ENCODE measurements at places on chromosomes 7 and 10.

DNA sequence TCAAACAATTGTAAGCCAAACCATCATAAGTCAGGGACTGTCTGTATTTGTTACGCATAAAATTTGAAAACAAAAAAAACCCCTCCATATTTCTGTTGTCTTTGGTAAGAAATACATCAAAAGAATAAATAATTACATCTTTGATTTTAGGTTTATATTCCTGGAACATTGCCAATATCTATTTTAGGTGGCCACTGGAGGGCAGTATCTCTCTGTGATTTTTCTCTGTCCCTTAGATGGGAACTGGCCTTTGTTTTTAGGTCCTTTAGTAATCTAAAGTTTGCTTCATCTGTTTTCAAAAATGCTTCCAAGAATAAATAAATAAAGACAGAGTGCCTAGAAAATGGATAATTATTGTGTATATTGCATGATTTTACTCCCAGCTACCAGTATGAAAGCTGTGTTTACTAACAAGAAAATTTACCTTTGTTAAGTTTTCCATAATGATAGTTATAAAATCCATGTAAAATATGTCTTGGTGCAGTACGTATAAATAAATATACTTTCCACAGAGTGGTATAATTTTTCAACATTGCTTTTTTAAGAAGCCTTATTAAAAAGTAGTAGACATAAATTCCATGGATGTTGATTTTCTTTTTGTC is 64.2 kb downstream of the PHYHIPL start:
- H3K36me3 ChIP-seq = no peaks in the 10 kb centered on the region
- H3K4me1 ChIP-seq = no peaks in the 10 kb centered on the region
- no peak overlapping the region for H3K27ac ChIP-seq
- no peaks in the 10 kb centered on the region for H3K27me3 ChIP-seq

DNA sequence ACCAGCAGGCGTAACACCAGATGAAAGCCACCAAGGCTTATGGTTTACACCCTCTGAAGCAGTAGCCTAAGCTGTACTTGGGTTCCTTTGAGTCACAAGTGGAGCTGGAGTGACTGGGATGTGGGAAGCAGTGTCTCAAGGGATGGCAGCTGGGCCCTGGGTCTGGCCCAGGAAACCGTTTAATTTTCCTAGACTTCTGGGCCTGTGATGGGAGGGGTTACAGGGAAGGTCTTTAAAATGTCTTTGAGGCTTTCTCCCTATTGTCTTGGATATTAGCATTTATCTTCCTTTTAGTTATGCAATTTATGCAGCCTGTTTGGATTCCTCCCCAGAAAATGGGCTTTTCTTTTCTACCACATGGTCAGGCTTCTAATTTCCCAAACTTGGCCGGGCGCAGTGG is 568.2 kb downstream of the ANKRD7 start:
- no peak overlapping the region for H3K4me3 ChIP-seq
- no peaks in the 10 kb centered on the region for H3K4me1 ChIP-seq
- DNase-seq = no peak
- no peaks in the 10 kb centered on the region for H3K36me3 ChIP-seq

DNA sequence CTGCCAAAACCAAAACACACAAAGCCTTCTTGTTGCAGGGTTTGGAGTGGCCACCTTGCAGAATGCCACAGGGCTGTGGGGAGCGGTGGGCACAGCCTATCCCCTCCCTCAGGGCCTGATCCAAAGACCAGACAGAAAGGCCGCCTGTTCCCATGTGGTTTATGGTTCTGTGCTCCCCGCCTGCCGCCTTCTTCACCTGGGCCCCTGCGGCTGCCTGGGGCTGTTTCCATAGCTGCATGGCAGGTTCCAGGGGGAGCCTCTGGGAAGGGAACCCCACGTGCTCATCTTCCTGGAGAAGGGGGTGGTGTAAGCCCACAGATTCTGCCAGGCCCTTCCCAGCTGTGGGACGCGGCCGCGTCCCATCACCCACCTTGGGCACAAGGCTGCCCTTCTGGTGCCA is 70.7 kb upstream of the EZH2 start:
- no peak for DNase-seq
- no peaks in the 10 kb centered on the region for H3K27me3 ChIP-seq
- no peaks in the 10 kb centered on the region for H3K36me3 ChIP-seq

- no peaks in the 10 kb centered on the region for H3K4me1 ChIP-seq
- no peak overlapping the region for H3K27ac ChIP-seq
- no peaks in the 10 kb centered on the region for H3K27me3 ChIP-seq
- no peak overlapping the region for H3K4me3 ChIP-seq
- H3K36me3 ChIP-seq = peaks cover 3% of the 10 kb centered on the region
Observed at GRCh38 chr7:148723166-148723559, 24.5 kb downstream of the CUL1 start.

- DNase-seq = no peak
- H3K36me3 ChIP-seq = no peaks in the 10 kb centered on the region
- H3K4me3 ChIP-seq = no peak overlapping the region
- no peak overlapping the region for H3K27ac ChIP-seq
Observed at GRCh38 chr10:43200538-43201390, 62.5 kb downstream of the CSGALNACT2 start.

GRCh38 chr10:126459878-126460481 is 71.7 kb upstream of the ADAM12 start:
- peak overlapping the region; percentile 77 for H3K27ac ChIP-seq
- no peak overlapping the region for H3K4me3 ChIP-seq
- H3K27me3 ChIP-seq = no peaks in the 10 kb centered on the region

- no peak overlapping the region for H3K27ac ChIP-seq
- H3K27me3 ChIP-seq = no peaks in the 10 kb centered on the region
Observed at GRCh38 chr7:29158795-29159423, 12.6 kb upstream of the CPVL start.

DNA sequence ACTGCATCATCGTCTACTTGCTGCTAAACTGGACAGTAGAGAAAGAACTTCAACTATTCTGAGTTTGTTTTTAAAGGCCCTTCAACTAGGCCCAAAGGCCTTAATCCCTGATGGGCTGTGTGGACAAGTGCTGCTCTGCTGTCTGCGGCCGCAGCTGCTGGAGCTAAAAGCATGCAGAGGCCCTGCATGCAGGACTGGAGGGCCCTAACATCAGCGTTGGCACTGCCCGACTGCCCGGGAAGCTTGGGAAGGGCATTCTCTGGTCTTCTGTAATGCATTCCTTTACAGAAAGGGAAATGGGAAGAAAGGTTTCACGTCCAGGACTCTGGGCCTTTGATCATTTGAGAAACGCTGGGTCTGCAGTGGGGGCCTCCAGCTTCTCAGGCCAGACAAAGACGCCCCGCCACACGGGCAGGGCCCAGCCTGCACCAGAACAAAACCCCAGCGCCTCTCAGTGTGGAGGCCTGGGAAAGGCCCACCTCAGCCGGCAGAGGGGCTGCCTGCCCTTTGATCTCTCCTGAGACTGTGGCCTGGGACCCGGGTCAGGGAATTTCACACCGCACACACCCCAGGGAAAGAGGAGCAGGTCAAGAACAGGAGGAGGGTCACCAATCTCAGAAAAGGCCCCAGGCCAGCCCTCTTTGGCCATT is 229.3 kb downstream of the DNAJB6 start:
- H3K27ac ChIP-seq = no peak overlapping the region
- DNase-seq = no peak
- H3K36me3 ChIP-seq = no peaks in the 10 kb centered on the region
- H3K4me1 ChIP-seq = no peaks in the 10 kb centered on the region
- no peak overlapping the region for H3K4me3 ChIP-seq
- peaks cover 90% of the 10 kb centered on the region for H3K27me3 ChIP-seq

- no peaks in the 10 kb centered on the region for H3K36me3 ChIP-seq
- no peak for DNase-seq
- no peak overlapping the region for H3K27ac ChIP-seq
- no peak overlapping the region for H3K4me3 ChIP-seq
- H3K27me3 ChIP-seq = no peaks in the 10 kb centered on the region
Observed at GRCh38 chr10:668786-669485, 20.5 kb downstream of the DIP2C start.

GRCh38 chr10:80602881-80603280 is 65.2 kb downstream of the SH2D4B start:
- no peaks in the 10 kb centered on the region for H3K4me1 ChIP-seq
- no peaks in the 10 kb centered on the region for H3K36me3 ChIP-seq
- H3K4me3 ChIP-seq = no peak overlapping the region

GRCh38 chr7:83413831-83414230 is 235.1 kb downstream of the SEMA3E start:
- H3K4me1 ChIP-seq = no peaks in the 10 kb centered on the region
- no peak overlapping the region for H3K27ac ChIP-seq
- H3K27me3 ChIP-seq = no peaks in the 10 kb centered on the region
- DNase-seq = no peak
- no peak overlapping the region for H3K4me3 ChIP-seq

- peaks cover 7% of the 10 kb centered on the region for H3K36me3 ChIP-seq
- DNase-seq = peak; percentile 56
- no peaks in the 10 kb centered on the region for H3K27me3 ChIP-seq
- H3K4me1 ChIP-seq = peaks cover 16% of the 10 kb centered on the region
- H3K4me3 ChIP-seq = no peak overlapping the region
Observed at GRCh38 chr7:92255308-92255707, 9.5 kb downstream of the ANKIB1 start.

- H3K27me3 ChIP-seq = no peaks in the 10 kb centered on the region
- H3K4me1 ChIP-seq = no peaks in the 10 kb centered on the region
- no peaks in the 10 kb centered on the region for H3K36me3 ChIP-seq
- no peak overlapping the region for H3K4me3 ChIP-seq
- H3K27ac ChIP-seq = no peak overlapping the region
Observed at GRCh38 chr7:17638727-17639126, 301.6 kb downstream of the SNX13 start.

- H3K27ac ChIP-seq = no peak overlapping the region
- no peak for DNase-seq
- no peak overlapping the region for H3K4me3 ChIP-seq
Observed at GRCh38 chr7:87331687-87332252, 13.7 kb upstream of the CROT start.

GRCh38 chr7:40542982-40543741 is 408.4 kb downstream of the SUGCT start:
- H3K36me3 ChIP-seq = no peaks in the 10 kb centered on the region
- no peak overlapping the region for H3K27ac ChIP-seq
- DNase-seq = no peak
- H3K27me3 ChIP-seq = no peaks in the 10 kb centered on the region
- H3K4me3 ChIP-seq = no peak overlapping the region
- no peaks in the 10 kb centered on the region for H3K4me1 ChIP-seq

GRCh38 chr7:73705551-73705920 is 13.9 kb downstream of the STX1A start:
- peaks cover 27% of the 10 kb centered on the region for H3K36me3 ChIP-seq
- DNase-seq = peak; percentile 46
- H3K4me1 ChIP-seq = peaks cover 34% of the 10 kb centered on the region
- H3K27ac ChIP-seq = peak overlapping the region; percentile 85
- H3K4me3 ChIP-seq = no peak overlapping the region
- H3K27me3 ChIP-seq = no peaks in the 10 kb centered on the region

- peak; percentile 14 for DNase-seq
- H3K4me3 ChIP-seq = peak overlapping the region; percentile 84
- peak overlapping the region; percentile 70 for H3K27ac ChIP-seq
- H3K36me3 ChIP-seq = peaks cover 5% of the 10 kb centered on the region
Observed at GRCh38 chr10:70145166-70145665, 1.3 kb downstream of the TYSND1 start.

- no peak overlapping the region for H3K4me3 ChIP-seq
- H3K36me3 ChIP-seq = no peaks in the 10 kb centered on the region
- peaks cover 15% of the 10 kb centered on the region for H3K4me1 ChIP-seq
- DNase-seq = no peak
Observed at GRCh38 chr10:90587561-90587960, 270.3 kb downstream of the HTR7 start.

DNA sequence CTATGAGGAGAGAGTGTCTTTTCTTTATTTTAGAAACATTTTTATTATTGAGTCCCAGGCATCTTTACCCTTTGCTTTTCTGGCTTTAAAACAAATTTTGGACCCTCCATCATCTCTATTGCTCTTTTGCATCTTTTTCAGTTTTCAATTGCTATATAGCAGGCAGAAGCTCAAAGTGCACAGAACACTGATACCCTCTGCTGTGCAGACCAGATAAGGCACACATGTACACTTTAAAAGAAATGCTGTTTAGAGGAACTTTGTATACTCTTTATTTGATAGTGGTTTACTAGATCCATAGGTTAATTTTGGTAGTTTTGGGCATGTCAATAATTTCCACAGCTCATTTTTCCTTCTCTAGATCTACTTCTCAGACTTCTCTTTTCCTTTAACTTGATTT is 324.2 kb downstream of the SH2D4B start:
- no peaks in the 10 kb centered on the region for H3K36me3 ChIP-seq
- H3K27ac ChIP-seq = no peak overlapping the region
- H3K27me3 ChIP-seq = peaks cover 14% of the 10 kb centered on the region
- no peaks in the 10 kb centered on the region for H3K4me1 ChIP-seq
- DNase-seq = no peak
- H3K4me3 ChIP-seq = no peak overlapping the region

DNA sequence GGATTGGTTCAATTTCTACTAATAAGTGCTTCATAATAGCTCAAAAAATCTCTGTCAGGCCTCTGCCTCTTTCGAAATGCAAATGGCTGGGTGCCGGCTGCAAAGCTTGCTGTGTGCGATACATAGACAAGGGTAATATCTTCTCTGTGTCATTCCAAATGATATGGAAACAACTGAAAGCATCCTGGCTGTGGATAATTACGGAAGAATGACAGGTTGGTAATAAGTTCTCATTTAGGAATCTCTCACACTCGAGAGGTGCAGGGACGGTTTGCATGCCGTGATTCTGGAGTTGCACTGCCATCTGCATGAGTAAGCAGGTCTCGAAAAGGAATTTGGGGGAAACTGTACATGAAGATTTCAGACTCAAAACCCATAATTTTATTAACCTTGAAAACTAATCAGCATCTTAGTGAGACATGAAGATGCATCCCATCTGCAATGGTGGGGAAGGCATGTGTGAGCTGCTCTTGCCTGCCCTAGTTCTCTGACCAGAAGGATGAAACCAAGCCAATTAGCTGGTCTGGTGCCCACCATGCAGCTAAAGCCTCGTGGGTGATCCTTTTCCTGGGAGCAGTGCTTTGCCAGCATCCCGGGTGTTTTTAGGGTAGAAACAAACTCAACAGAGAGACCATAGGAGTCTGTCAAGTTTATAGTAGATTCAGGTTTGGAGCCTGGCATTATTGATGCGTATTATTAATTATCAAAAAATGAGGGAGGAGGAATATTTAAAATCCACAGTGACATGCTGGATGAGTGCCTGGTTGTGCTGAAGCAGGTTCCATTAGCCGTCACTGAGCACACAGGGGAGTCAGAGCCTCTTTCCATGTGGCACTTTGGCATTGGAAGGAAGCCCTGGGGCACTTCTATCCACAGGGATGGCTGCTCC is 503.6 kb upstream of the MGMT start:
- H3K27me3 ChIP-seq = peaks cover 39% of the 10 kb centered on the region
- no peak overlapping the region for H3K4me3 ChIP-seq
- H3K4me1 ChIP-seq = no peaks in the 10 kb centered on the region
- H3K36me3 ChIP-seq = no peaks in the 10 kb centered on the region

DNA sequence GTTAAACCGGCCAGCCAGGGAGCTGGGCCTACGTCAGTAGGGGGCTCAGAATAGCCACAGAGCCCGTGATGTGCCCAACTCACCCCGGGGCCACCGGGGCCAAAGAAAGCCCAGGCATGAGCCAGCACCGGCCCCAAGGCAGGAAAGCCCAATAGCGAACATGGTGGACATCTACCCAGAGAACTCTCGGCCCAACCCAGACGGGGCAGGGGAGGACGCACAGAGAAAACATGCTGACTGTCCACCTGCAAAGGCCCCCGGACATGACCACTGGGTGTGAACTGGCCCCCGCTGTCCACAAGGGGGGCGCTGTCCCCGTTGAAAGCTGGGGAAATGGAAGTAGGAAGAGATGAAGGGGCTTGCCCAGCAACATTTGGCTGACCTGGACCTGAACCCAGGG is 169.2 kb downstream of the PRKAG2 start:
- H3K27ac ChIP-seq = no peak overlapping the region
- H3K27me3 ChIP-seq = no peaks in the 10 kb centered on the region
- DNase-seq = no peak
- peaks cover 16% of the 10 kb centered on the region for H3K4me1 ChIP-seq

Data from PC-9 (cell line).